Bronchial epithelial cell (primary cell): ENCODE measurements at places on chromosomes 6 and 20. TPM values are rescaled to one million over a fixed set of nuclear protein-coding genes. Genes with fewer than 3 reads are reported as not detected.

SLC22A16 gene
- not detected in 2 replicates for total RNA-seq

MAPK13 gene
- total RNA-seq = 70.6 and 95.6 TPM in 2 replicates

SMOC2 gene
- total RNA-seq = 0.53 and 0.90 TPM in 2 replicates

HLA-DPA1 gene
- 0.26 and 1.1 TPM in 2 replicates for total RNA-seq

XKR7 gene
- not detected in 2 replicates for total RNA-seq

EPHA7 gene
- total RNA-seq = under 0.01 TPM in 1 of 2 replicates, not detected in the other

FHL5 gene
- total RNA-seq = not detected in 2 replicates

ADGB gene
- not detected in 2 replicates for total RNA-seq

GRM1 gene
- under 0.01 TPM in 1 of 2 replicates, not detected in the other for total RNA-seq
